ENCODE measurements at places on chromosomes 7 and 10.
A peak's percentile ranks its signal among the peaks of the same experiment; 100 is the strongest.

DNA sequence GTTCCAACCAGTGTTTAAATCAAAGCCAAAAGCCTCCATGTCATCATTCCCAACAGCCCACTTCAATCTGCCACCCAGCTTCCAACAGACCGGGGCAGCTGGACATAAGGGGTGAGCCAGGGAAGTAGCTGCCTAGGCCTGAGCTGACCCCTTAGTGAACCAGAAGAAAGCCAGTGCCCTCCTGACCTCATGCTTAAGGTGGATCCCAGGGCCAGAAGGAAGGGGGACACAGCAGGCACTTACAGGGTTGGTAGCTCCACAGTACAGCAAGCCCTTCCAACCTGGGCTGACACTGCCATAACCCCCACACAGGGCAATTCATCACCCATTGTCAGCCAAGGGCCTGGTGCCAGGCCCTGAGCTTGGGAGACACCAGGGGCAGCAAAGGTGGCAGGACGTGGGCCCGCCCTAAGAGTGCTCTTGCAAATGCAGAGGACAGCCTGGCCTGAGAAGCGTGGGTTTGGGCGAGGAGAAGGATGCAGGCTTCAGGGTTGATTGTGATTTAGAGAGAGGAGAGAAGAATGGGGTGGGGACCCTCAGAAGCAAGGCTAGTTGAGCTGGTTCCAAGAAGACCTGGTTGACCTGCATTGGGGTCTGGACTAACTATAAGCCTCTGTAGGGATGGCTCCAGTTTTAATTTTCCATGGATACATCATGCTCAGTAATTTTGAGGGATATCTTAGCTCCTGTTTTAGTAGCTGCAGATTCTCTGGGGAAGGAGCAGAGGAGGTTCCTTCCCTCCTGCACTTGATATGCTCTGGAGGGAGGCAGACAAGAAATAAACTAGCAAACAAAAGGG lies 3.1 kb upstream of the CYP26A1 start:
- no peak for DNase-seq

GRCh38 chr10:103493916-103494877 lies 692 bp downstream of the NEURL1 start:
- DNase-seq = peak; percentile 68

DNA sequence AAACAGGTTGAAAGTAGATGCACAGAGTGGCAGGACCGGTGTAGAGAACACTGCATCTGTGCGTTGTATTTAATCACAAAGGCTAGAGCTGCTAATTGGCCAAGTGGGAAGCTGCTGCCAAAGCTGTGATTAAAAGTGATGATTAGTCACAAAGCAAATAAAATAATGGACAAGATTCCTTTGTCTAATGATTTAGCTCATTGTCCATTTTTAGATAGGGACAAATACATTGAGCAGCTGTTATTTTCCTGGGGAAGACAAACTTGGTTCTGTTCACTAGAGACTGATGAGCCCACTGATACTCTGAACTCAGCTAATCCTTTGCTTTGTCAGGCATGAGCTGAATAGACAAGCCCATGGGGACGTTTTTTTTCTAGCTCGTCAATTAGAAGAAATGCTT lies 19.7 kb downstream of the UBE3C start:
- no peak for DNase-seq

GRCh38 chr10:121615836-121616235 lies 17.6 kb upstream of the FGFR2 start:
- no peak for DNase-seq
